ENCODE measurements at places on chromosomes 16 and 17.

DNA sequence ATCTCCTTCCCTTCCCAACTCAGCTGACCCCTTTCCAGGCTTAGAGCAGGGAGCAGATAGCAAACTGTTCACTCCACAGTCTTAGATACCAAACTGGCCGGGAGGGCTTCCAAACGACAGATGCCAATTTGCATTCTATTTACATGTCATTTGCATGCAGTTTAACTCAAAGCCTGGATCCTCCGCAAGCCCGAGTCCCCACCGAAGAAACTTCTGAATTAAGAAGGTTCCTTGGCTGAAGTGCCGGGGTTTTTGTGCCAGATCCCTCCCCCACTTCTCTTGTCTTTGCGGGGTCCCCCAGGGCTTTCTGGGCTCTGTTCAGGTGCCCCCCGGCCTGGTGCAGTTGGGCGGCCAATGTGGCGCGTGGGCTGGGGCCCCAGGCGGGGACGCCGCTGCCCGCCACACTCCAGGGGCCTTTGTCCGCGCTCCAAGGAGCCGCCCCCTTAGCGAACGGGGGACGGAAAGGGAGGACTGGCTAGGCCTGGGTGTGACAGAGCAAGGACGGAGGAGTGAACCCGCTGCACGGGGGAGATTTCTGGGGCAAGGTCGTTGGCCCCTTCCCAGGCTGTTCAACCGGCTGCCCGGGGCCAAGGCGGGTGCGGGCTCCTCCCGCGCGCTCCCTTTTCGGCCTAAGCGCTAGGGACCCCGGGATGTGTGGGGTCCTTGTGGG, 1.2 kb downstream of the GPRC5B start:
- DNase-seq = no peak

GRCh38 chr17:74954665-74955421, 17.7 kb downstream of the HID1 start:
- no peak for DNase-seq

GRCh38 chr16:27511657-27512448, 37.9 kb downstream of the GTF3C1 start:
- no peak for DNase-seq

DNA sequence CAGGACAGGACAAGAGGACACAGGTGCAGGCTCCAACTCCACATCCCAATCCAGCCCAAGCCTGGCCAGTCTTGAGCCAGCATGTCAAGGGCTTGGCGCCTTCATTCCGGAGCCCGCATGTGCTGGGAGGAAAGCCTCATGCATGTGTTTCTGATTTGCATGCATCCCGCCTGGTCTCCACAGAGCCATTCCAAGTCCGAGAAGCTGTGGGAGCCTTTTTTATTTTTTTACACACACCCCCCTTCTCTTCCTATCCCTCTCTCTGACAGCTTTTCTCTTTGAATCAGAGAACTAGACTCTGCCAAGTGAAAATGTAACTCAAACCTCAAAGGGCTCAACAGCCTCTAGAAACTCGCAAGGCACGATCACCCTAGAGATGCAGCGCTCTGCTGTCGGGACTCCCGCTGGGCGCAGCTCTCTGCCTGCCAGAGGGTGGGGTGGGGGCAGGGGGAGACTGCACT, 45.1 kb downstream of the NOG start:
- no peak for DNase-seq

DNA sequence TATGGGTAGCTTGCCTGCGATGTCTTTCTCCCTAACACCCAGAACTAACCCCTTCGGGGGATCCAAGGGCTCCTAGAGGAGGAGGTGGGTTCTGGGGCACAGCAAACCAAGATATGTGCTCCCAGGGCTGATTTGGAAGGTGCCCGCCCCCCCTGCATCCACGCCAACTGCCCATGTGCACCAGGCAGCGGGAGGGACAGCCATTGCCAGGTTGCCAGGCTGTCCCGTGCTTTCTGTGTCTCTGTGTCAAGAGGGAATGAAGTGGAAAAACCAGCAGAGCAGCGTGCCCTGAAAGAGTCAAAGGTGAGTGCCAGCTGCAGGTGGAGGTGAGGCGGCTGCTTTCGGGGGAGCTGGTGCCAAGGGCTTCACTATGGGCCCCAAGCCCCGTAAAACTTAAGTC, 6.4 kb downstream of the TEKT5 start:
- DNase-seq = no peak

DNA sequence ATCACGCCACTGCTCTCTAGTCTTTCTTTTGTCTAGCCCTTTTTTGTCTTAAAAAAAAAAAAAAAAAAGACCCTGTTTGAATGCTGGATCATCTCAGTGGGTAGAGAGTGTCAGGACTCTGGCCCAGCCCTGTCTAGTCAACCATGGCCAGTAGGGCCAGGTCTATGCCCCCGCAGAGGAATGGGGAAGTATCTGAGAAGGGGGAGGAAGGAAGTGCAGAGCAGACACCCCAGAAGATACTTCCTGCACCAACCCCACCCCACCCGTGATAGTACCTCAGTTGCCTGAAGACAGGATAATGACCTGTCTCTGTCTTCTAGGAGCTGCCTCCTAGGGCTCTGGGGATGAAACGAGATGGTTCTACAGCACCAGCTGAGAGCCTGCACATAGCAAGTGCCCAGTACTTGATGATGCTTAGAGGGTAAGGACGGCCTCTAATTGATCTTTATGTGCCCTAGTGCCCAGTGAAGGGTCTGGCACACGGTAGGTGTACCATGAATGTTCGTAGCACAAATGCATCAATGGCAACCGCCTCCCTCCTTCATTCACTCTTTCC, 55.4 kb downstream of the ABAT start:
- no peak for DNase-seq

GRCh38 chr17:8951206-8951605, 14.3 kb downstream of the PIK3R5 start:
- no peak for DNase-seq

DNA sequence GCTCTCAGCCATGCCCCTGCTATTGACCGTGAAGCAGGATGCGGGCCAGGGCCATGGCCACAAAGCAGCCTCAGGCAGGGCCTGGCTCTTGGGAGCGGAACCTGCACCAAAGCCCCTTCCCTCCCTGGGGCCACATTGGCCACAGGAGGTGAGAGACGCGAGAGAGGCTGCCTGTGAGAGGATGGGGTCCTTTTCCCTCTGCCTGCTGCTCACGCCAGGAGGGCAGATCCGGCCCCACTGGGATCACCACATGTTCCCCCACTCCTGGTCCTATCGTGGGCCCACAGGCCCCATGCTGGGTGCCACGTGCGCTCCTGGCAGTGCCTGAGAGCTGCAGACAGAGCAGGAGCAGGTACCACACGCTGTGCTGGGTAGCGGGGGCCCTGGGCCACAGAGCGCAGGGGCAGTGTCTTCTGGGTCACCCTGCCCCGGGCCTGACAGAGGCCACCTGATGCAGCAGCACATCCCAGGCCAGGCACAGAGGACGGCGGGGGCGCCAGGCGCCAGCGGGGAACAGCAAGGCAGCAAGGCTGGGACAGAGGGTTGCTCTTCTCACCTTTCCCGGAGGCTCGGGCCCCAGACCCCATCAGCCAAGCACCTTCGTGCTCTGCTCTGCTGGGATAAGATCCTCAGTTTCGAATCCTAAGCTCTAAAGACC, 9.2 kb upstream of the NUDT16L1 start:
- no peak for DNase-seq

DNA sequence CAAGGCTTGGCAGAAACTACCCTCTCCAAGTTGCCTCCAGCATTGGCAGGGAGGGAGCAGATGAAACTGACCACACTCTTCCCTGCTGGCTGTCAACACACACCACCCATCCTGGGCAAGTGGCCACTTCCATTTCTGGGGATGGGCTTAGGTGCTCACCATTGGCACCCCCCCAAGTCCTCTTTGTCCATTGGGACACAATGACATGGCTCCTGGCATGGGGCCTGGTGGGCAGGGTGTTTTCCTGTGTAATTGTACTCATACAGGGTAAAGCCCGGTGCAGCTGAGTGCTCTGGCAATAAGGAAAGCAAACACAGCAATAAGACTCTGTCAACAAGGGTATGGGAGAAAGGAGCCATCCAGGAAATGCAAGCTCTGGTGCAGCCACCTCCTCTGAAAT, 22.6 kb downstream of the SCNN1B start:
- no peak for DNase-seq

Measured in AG09309 (cell line).